ENCODE measurements at places on chromosomes 7 and 10.
A peak's percentile ranks its signal among the peaks of the same experiment; 100 is the strongest.

DNA sequence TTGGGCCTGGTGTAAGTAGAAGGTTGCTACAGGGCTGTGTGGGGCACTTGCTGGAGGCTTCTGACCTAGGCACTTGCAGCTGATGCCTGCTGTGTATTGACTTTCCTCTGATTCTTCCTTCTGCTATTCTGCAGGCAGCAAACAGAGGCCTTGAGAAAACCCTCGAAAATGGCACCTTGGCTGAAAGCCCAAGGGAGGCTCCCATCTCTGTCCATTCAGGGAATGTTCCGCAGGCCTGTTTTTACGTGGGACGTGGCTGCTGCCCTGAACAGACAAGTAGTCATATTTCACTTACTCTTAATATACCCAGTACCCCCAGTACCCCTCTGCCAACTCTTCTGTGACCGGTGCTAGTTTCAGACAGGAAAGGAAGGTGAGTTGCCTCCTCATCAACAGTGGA is 664.7 kb downstream of the INHBA start:
- no peak for DNase-seq

DNA sequence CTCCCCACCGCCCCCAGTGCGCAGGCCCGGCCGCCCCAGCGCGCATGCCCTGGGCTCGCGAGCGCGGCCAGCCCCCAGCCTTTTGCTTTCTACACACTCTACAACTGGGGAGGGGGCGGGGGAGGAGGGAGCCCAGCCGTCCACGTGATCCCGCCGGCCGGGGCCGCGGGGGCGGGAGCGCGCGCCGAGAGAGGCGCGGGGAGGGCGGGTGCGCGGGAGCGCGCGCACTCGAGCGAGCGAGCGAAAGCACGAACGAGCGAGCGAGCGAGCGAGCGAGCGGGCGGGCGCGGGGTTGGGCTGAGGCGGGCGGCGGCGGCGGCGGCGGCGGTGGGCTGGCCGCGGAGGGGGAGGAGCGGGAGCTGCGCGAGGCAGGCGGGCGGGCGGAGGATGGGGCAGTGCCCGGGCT is at the start of gene AUTS2:
AUTS2 (plus strand) TSS at position 395 of the 406 bp plus-strand sequence. CDS start 1,179 bp downstream, outside the sequence.
- DNase-seq: no peak

- no peak for DNase-seq
These were observed 6.4 kb upstream of the KAZALD1 start for GRCh38 chr10:101055411-101055810.

- no peak for DNase-seq
These were observed 198.6 kb downstream of the TRIL start for GRCh38 chr7:28759475-28759971.

- no peak for DNase-seq
These were observed 15.5 kb downstream of the TLX1 start for GRCh38 chr10:101146392-101147251.

DNA sequence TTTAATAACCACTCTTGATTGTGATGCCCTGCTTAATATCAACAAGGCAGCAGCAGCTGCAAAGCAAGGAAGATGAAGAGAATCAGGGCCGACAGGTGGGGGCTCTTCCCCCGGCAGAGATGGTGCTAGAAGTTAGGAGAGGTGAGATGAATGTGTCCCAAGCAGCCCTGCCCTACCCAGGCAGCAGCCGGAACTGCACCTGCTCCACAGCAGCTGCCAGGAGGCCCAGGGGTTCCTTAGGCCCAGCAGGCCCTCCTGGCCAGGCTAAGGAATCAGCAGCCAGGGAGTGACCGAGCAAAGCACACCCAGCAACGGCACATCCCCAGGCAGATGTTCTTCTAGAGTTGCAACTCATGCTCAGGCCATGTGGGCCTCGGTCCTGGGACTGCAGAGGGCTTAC is 17.9 kb downstream of the AFAP1L2 start:
- no peak for DNase-seq

DNA sequence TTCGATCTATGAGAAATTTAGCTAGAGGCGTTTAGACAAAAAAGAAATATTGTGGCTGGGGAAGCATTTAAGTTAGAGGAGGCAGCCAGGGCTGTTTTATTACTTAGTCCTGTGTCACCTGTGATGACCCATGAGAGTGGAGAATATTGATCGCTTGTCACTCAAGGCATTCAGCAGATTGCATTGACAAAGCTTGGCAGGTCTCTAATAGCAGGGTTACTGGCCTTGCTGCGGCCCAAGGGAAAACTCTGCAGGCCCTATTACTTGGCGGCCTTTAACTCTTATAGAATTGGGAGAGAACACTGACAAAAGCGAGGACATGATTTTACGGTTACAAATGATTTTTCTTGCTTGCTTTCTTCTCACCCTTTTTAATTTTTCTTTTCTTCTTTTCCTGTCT is 473.5 kb downstream of the AUTS2 start:
- DNase-seq: no peak

GRCh38 chr10:110448682-110449418 is 48.9 kb upstream of the DUSP5 start:
- no peak for DNase-seq

DNA sequence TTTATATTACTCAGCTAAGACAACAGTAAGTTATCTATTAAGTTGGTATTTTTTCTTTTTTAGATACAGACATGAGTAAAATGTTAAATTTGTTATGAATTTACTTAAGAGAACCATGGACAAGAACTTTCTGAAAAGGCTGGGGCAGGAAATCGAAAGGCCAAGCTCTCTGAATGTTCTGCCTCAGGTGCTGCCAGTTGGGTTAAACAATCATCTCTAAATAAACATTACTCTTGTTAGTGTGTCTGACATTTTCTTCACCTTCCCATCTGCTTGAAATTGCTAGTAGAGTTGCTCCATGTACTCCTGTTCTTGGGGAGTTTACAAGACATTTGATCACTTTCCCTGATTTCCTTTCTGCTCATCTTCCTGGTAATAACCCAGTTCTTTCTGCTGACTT is 87.5 kb downstream of the ANKRD7 start:
- DNase-seq: no peak

GRCh38 chr7:46468753-46469356 is 547.8 kb upstream of the IGFBP3 start:
- no peak for DNase-seq

- DNase-seq: no peak
These were observed 7.4 kb downstream of the TTYH3 start for GRCh38 chr7:2639181-2639681.

DNA sequence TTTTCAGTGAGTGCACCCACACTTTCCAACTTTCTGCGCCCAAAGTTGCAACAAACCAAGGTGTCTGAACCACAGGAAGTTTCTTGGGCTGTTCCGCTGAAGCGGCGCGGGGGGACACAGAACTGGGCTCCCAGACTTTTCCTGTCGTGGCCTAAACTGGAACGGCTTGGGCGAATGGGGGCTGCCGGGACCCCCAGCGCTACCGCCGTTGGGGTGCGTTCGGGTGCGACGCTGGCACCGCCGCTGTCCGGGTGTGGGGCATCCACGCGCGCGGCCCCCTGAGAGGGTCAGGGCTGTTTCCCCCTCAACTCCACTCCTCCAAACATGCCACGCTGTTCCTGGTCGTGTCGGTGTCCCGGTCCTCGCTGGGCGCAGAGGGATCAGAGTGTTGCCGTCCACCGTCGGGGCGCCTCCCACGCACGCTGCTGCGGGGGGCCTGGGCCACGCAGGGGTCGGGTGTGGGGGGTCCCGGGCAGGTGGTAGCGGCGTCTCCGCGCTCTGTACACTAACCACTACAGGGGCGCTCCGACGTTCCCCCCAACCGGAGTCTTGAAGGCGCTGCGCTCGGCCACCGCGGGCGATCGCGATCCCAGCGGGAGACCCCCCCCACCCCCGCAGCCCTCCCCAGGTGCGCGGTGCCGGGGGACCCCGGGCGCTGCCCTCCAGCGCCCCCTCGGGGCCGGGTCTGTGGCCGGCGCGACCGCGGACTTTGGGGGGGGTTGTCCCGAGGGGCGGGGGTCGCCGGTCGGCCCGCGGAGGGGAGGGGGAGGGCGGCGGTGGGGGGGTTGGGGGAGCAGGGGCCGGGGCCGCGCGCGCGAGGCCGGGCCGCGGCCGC is 2.2 kb upstream of the CUX1 start:
- peak; percentile 32 for DNase-seq

GRCh38 chr10:7587168-7587864 is 79.5 kb downstream of the ITIH5 start:
- DNase-seq: no peak

- no peak for DNase-seq
These were observed 205.1 kb downstream of the MACC1 start for GRCh38 chr7:20012100-20012499.

DNA sequence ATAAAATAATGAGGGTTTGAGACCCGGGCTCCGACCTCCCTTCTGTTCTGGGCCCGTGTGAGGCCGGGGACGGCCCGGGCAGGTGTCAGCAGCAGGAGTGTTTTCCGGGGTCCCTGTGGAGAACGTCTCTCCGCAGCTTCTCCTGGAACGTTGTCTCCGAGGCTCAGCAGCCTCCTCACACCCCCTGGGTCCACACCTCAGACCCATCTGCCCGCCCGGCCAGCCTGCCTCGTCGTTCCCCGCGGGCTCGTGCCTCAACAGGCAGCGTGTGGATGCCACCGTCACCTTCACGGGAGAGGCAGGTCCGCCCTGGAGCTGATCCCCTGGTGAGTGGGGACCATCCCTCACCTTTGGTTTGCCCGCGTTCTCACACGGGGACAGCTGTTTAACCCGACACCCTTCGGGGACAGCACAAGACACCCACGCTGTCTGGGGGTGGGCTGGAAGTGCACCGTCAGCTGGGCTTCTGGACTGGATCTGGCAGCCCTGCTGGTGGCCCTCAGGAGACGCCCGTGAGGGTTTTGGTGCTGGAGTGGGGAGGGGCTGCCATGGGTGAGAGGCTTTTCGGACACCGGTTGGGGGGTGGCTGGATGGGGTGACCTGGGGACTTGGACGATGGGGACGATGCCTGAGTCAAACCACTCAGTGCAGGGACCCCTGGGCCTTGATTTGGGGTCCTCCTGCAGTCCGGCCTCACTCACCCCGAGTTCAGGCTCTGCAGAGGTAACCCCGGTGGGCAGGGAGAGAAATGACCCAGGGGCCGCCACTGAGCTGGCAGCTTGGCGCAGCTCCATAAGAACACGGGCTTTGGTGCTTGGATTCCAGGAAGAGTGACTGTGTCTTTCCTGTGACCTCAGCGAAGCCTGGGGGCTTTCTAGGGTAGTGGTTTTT is 131.7 kb downstream of the DNAJB6 start:
- DNase-seq: no peak

GRCh38 chr7:94053532-94053931 is 49.4 kb upstream of the BET1 start:
- no peak for DNase-seq

DNA sequence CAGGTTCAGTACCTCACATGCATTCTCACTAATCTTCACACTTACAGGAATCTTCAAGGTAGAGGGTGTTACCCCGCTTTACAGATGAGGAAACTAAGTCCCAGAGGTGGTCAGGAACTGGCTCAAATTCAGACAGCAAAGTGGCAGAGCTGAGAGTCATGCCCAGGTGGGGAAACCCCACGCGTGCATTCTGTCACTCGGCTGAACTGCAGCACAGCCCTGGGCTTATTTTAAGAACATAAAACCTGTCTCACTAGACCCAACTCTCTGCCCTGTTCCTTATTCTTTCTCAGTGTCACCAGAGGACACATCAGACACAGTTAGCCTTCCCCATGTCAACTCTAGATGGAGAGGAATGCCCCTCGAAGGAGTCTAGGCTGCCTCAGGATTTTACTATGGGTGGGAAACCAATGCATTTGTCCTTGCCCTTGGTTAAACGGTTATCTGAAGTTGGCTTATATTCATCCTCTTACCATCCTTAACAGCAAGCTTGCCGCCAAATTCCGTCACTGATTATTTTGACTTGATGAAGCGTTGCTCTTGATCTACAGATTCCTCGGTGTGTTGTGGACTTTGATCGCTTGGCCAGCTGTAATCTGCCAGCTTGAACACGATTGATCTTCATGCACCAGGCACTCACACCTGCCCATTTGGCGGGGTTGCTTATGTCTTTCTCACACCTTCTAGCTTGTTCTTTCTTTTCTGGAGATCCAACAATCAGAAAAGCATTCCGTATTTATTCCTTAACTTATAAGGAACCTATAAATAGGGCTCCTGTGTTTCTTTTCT is 627.9 kb downstream of the SDK1 start:
- no peak for DNase-seq

- no peak for DNase-seq
These were observed 561.6 kb downstream of the TCERG1L start for GRCh38 chr10:130749911-130750310.

DNA sequence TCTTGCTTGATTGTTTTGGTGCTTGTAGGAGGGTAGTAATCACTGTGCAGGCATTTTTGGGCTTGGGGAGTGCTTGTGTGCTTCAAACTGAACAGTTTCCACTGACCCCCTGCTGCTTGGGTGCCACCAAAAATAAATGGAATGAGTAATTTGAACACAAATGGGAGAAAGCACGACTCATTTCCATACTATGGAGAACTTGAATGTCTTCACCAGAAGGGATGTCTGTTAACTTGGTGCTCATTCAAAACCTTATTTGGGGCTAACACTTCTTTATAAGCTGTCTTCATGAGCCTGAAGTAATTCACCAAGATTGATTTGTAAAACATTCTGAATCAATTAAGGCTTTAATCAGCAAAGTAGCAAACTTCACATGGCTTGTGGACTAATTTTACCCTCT is 560.3 kb downstream of the SDK1 start:
- no peak for DNase-seq

GRCh38 chr10:113920875-113921274 is 66.4 kb downstream of the NHLRC2 start:
- DNase-seq: no peak

- no peak for DNase-seq
These were observed 146.3 kb downstream of the NXPH1 start for GRCh38 chr7:8579661-8580194.

GRCh38 chr10:48520184-48520506 is 84.7 kb downstream of the ARHGAP22 start:
- DNase-seq: no peak

DNA sequence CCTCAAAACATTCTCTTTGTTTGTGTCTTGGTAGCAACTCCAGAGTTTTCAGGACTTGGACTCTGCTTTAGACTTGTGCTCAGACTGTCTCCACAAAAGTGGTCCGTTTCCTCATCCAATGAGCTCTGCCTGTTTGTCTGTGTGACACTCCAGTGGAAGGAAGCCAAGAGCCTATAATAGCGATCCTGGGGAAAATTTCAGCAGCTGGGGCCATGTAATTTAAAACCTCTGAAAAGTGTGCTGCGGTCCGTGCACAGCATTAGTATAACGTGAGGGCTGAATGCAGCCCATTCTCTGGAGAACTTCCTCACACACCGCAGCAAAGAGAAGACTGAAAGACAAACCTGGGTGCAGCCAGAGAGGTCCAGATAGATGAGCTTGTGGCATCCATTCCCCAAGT is at the start of gene LRRC17:
LRRC17 (plus strand) TSS at position 259 of the 400 bp plus-strand sequence. CDS start 20,914 bp downstream, outside the sequence.
- DNase-seq: no peak

GRCh38 chr10:52436664-52437063 is 122.6 kb downstream of the DKK1 start:
- no peak for DNase-seq

DNA sequence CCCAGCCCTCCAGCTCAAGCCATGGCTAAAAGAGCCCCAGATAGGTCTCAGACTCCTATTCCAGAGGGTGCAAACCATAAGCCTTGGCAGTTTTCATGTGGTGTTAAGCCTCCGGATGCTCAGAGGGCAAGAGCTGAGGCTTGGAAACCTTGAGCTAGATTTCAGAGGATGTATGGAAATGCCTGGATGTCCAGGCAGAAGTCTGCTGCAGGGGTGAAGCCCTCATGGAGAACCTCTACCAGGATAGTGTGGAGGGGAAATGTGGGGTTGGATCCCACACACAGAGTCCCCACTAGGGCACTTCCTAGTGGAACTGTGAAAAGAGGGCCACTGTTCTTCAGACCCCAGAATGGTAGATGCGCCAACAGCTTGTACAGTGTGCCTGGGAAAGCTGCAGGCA is 13.2 kb upstream of the HPSE2 start:
- no peak for DNase-seq

- DNase-seq: peak; percentile 23
These were observed 14.7 kb upstream of the CAMK2G start for GRCh38 chr10:73889014-73889413.

GRCh38 chr7:133268355-133268754 is 15.5 kb downstream of the EXOC4 start:
- DNase-seq: no peak

All from activated CD8-positive, alpha-beta memory T cell treated with anti-CD3 and anti-CD28 coated beads for 48 hours (primary cell).